ENCODE measurements at places on chromosomes 7 and 10. TPM values are rescaled to one million over a fixed set of nuclear protein-coding genes. Genes with fewer than 3 reads are reported as not detected.

The CTAGE4 gene
- total RNA-seq: 0.07 TPM

The VSTM4 gene
- total RNA-seq: 0.26 TPM

The HOXA9 gene
- 0.18 TPM for total RNA-seq

The NACAD gene
- total RNA-seq: 0.85 TPM

The MYH16 gene
- 0.53 TPM for total RNA-seq

The ST7 gene
- total RNA-seq: 22.4 TPM

The SLIT1 gene
- 0.04 TPM for total RNA-seq

The AGAP6 gene
- total RNA-seq: 2.4 TPM

The MSMB gene
- total RNA-seq: not detected

The STOX1 gene
- total RNA-seq: 0.11 TPM

The PTPN12 gene
- total RNA-seq: 40.8 TPM

The ATP5F1C gene
- total RNA-seq: 315 TPM

The CHN2 gene
- 0.78 TPM for total RNA-seq
